Glutamatergic neuron (in vitro differentiated cells): ENCODE measurements at places on chromosomes 2 and 18.

GRCh38 chr2:154589514-154589913, 109.0 kb upstream of the KCNJ3 start:
- no peak for DNase-seq

DNA sequence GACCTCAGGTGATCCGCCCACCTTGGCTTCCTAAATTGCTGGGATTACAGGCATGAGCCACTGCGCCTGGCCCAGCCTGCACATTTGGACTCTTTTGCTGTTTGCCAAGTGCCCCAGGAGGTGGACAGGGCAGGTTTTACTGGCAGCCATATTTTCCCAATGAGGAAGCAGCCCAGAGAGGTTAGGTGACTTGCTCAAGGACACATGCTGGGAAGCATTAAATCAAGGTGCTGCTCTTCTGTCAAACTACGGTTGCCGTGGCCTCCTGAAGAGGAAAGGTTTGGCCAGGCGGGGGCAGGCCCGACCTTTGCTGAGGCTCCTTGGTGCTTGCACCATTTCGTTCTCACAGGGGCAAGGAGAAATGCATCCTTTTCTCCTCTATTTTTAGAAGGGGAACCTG, 44.0 kb downstream of the DNMT3A start:
- no peak for DNase-seq

- no peak for DNase-seq
Measured at GRCh38 chr2:19141234-19142004, 217.0 kb downstream of the OSR1 start.

GRCh38 chr2:55452879-55453278, 33.2 kb upstream of the CCDC88A start:
- no peak for DNase-seq

- no peak for DNase-seq
Measured at GRCh38 chr2:15111718-15112117, 449.4 kb downstream of the NBAS start.

DNA sequence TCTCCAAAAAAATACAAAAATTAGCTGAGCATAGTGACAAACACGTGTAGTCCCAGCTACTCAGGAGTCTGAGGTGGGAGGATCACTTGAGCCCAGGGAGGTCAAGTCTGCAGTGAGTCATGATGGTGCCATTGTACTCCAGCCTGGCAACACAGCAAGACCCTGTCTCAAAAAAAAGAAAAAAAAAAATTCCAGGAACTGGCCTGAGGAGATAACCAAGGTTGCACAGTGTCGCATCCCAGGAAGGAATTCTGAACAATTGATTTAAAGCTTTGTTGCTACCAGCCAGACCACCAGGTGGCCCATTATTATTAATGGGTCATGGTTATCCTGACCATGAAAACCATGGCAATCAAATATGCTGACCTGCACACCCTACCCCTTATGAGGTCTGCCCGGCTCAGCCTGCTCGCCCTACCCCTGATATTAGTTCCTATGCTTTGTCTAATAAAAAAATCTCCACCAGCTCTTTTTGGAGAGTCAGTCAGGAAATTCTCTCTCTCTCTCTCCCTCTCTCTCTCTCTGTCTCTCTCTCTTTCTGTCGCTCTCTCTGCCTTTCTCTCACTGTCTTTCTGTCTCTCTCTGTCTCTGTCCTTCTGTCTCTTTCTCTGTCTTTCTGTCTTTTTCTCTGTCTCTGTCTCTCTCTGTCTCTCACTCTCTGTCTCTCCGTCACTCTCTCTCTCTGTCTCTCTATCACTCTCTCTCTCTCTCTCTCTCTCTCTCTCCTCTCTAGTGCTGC, 73.7 kb downstream of the NCAPH start:
- no peak for DNase-seq

- DNase-seq: no peak
Measured at GRCh38 chr2:238644095-238645081, 203.5 kb upstream of the TWIST2 start.

- DNase-seq: no peak
Measured at GRCh38 chr2:48548840-48549239, 18.9 kb downstream of the STON1 start.

DNA sequence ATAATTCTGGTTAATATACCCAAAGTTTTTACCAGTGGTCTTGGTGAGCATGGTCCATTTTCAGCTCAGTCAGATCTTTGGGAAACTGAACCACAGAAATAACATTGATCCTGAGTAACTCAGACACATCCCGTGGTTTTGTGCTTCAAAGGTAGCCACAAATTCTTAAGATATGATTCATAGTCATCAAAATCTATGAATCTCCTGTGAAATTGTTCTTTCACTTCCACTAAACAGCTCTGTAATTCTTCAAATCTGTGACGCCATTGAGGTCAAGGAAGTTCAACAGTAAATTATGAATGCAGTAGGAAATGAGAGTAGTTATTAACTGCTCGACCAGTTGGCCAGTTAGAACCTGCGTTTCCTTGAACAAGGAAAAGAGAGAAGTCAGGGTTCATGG, 147.3 kb downstream of the IRS1 start:
- no peak for DNase-seq

GRCh38 chr2:43005975-43006833, 213.8 kb upstream of the HAAO start:
- DNase-seq: no peak

DNA sequence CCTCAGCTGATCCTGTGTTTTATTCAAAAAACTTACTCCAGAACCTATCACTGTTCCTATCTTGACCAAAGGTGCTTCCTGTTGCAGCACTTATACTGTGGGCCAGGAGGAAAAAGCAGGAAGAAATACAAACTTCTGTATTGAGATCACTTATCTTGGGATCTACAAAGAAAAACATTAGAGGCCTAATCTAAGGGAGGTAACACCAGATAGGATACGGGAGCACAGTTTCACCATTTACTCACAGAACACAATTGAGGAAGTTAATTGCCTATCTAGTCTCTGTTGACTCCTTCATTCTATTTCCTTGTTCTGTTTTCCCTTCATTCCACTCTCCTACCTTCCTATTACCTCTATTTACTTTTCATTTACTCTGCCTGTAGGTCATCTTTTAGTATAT, 287.2 kb upstream of the LINC00305 start:
- DNase-seq: no peak

- no peak for DNase-seq
Measured at GRCh38 chr2:200379481-200380090, 73.1 kb downstream of the SPATS2L start.

DNA sequence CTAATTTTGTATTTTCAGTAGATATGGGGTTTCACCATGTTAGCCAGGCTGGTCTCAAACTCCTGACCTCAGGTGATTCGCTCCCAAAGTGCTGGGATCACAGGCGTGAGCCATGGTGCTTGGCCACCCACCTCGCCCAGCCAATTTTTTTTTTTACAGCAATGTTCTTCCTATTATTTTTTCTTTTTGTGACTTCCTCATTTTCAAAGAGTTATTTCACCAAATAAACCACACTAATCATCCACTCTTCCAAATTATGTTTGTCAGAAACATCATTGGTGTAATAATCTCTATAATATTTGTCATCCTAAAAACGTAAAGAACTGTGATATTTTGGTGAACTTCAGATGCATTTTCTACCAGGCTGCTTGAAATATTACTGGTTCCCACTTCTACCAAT, 16.3 kb upstream of the PDCL3 start:
- DNase-seq: no peak

GRCh38 chr2:120453635-120453998, 107.7 kb downstream of the INHBB start:
- DNase-seq: no peak

- DNase-seq: no peak
Measured at GRCh38 chr18:37332628-37333420, 232.8 kb downstream of the CELF4 start.

DNA sequence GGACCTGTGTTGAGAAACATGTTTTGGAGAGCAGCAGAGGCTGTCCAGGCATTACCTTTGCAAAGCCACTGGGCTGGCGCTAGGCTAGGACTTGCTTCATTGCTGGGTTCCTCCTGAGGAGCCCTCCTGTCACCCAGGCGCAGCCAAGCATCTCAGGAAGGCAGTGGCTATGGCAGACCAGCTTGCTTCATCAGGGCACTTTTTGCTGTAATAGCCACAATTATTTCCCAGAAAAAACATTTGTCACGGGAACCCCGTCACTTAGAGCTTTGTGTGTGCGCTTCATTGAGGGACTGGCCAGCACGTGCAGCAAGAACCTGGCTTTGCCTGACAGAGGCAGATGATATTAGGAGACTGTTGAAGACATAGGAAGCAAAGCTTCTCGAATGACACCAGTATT, 36.4 kb downstream of the SLC20A1 start:
- DNase-seq: no peak

DNA sequence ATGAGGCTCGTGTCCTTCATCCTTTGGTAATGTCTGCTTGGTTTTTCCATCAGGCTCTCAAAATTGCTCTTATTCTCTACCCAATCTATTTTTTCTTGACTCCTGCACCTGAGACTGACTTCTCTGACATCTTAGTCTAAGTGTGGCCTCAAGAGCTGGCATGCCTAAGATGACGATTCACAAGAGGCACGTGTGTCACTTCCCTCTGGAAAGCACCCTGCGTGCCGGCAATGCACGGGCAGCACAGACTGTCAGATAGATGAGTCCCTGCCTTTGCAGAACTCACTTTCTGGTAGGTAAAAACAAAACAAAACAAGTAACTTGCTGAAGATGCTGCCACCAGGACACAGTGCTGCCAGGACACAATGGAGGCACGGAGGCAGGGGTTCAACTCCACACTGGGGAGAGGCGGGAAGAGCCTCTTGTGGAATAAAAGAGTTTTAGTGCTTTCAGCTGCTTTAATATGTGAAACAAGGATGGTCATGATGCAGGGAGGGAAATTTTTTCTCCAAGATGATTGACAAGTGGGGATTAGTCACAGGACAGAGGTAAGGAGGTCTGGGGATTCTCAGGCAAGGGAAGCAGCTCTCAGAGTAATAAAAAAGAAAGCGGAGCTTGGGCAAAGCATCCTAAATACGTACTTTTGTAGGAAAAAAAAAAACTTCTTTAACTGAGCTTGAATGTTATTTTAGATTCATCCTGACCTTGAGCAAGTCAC, 27.3 kb downstream of the CYB5A start:
- no peak for DNase-seq

- no peak for DNase-seq
Measured at GRCh38 chr18:34461266-34461665, 236.6 kb upstream of the NOL4 start.

DNA sequence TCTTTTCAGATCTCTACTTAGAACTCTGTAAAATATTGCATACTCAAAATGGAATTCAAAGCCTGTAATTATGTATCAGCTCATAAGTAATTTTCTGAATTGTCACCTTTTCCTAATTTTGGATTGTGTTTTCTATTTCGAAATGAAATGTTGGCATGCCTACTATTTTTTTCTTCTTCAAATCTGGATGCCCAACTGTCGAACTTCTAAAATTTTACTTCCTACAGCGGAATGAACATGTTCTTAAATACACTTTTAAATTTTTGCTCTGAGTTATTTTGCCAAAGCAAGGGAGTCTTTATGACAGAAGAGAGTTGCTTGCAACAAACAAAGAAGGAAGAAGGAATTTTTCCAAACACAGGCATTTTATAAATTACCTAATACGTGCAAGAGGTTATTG, 336.0 kb downstream of the ADCYAP1 start:
- DNase-seq: no peak

DNA sequence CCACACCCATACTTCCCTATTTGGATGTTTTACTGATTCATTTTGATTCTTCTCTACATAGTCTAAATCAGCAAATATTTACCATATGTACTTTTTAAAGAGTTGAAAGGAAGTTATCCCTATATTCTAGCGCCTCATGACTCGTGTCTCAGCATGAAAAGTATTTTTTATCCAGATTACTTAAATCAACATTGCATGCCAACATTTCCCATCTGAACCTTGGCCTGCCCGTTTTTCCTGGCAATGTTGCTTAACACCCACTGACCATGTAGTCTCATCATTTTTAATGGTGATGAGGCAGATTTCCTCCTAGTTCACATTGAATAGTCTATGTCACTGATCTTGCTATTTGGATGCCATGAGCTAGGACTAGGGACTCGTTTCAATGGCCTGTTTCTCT, 13.2 kb upstream of the SCYGR5 start:
- DNase-seq: no peak

- DNase-seq: peak; percentile 40
Measured at GRCh38 chr2:45168711-45169338, 159.6 kb upstream of the SIX2 start.

GRCh38 chr2:147792966-147793617, 51.7 kb upstream of the ACVR2A start:
- no peak for DNase-seq

GRCh38 chr2:236238751-236239150, 25.5 kb downstream of the ASB18 start:
- DNase-seq: no peak

DNA sequence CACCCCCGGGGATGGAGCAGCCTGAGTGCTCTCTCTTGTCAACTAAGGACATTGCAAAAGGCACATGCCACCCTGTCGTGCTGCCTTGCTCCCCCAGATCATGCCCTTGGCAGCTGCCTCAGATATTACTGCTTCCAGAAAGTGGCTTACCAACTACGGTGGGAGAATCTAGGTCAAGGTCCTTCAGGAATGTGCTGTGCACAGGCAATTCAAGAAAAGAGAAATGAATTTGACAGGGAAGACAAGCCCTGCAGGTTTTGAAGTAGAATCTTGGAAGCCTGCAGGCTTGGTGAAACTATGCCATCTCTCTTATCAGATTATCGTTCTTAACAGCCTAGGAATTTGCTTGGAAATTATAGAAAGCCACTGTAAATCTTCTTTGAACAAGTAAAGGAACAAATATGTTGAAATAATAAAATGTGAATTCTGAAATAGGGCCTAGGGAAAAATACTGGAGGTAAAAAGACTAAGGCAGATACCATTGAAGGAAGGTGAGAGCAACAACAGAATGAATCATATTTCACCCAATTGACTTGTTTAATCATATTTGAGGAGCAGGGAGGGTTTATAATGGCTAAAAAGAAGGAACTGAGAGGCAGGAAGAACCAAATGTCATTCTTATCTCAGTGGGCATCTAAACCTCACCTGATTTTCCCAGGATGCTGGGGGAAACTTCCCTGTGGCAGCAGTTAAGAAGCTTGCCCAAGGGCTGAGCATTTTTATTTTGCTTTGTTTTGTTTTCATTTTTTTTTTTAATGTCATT, 94.0 kb upstream of the GLS start:
- no peak for DNase-seq

GRCh38 chr2:204909791-204910190, 364.5 kb downstream of the PARD3B start:
- no peak for DNase-seq

DNA sequence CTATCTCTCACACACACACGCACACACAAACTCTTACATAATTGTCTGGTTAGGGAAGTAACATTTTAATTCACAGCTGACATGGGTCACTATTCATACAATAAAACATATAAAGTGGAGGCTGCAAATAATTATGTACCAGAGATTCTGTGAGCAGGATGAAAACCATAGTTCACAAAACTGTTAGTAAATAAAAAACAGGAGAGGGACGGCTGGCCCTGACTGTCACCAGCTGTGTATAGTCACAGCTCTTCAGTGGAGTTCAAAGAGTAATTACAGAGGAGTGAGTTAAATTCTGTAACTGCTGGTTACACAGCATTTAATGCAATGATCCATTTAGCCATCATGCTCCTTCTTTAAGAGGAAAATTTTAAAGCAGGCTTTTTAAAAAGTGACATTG, 76.9 kb downstream of the NRXN1 start:
- no peak for DNase-seq
